Stimulated activated CD8-positive, alpha-beta memory T cell treated with anti-CD3 and anti-CD28 coated beads, Interleukin-15, amount 100 ng/mL, for 4 hours (primary cell): ENCODE measurements at places on chromosomes 7 and 10.
A peak's percentile ranks its signal among the peaks of the same experiment; 100 is the strongest.

GRCh38 chr7:150860291-150860977 is 8.1 kb downstream of the AOC1 start:
- DNase-seq, result no peak

DNA sequence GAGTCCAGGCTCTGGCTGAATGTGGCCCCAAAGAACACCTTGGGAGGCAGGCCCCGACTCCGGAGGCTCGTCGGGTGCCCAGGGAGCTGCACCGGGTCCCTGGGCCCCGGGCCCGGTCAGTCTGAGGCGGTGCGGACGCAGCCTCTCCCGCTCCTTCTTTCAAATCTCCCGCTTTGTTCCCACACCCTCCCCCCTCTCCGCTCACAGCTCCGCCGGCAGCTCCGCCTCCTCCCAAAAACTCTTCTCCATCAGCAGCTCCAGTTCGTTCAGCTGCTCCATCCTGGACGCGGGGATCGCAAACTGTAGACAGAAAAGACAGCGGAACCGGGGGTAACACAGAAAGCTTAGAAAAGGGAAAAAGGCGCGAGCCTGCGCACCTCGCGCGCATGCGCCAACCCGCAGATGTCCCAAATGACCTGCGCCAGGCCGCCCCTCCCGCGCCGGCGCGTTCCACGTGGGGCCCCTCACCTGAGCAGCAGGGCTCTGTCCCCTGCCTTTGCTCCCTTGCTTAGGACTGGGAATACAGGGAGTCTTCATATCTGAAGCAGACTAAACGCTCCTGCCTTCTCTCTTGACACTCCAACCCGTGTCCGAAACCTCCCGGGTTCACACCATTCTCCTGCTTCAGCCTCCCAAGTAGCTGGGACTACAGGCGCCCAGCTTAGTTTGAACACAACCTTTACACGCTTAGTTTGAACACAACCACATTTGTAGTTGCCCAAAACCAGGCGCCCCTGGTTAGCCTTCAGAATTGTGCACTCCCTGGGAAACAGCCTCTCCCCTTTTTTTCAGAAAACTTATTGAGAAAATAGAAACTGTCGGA is at the start of gene DNA2:
Gene DNA2, minus strand, starts transcription at position 388 of the 823 bp plus-strand sequence. Its CDS starts 109 bp downstream, at position 279.
- DNase-seq, result peak; percentile 42

DNA sequence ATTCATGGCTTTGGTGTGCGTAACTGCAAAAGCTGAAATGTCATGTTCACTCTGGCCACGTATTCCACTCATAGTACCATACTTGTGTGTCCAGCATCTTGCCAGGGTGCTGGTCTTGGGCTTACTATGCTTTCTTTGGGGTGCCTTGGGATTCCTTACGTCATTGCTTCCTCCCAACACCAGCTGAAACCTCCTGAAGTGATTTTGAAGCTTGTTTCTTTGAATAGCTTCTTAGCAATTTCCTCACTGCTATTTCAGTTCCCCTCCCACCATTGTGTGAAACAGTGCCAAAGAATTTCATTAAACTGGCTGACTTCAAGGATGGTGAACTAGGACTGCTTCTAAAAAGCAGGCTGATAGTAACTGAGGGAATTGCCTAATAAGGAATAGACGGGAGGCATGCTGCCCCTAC is 36.9 kb downstream of the ENTPD1 start:
- DNase-seq, result no peak

DNA sequence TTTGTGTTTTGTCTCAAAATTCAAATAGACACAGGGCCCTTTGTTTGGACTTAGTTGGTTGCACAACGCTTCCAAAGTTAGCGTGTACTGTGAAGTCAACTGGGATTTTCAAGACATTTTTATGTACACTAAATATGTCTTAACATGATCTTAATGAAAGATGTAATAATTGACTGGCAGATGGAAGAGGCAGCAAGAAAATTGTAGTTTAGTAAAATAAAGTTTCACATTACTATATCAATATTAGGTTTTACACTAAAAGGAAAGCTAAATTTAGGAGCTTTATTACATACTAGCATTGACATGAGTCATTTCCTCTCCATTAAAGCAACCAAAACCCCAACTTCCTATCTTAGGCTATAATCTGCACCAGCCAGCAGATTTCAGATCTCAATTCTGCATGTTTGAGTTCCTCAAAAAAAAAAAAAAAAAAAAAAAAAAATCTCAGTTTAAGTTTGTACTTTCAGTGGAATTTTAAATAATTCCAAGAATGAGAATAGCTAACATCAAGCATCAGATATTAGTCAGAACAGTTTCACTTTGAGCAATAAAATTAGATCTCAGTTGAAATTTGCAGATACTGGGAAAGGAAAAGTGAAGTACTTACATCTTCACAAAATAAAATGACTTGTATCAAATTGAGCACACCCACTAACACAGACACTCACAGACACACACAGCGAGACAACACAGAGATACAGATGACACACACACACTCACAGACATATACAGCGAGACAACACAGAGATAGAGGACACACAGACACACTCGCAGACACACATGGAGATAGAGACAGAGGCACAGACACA is 346.6 kb upstream of the KLF6 start:
- no peak for DNase-seq

DNA sequence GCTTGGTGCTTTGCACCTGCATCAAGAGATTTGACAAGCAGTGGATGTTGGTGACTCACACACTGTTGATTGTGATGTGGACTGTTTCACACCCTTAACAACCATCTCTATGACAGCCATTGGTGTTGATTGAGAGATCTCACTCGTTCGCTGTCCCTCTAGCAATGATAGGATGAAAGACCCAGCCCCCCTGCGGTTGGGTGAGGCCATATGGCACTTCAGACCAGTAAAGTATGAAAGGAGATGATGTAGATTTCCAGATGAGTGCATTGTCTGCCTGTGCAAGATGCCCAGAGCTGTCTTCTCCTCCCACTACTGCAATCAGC is 138.7 kb upstream of the PRR15 start:
- DNase-seq, result no peak

- DNase-seq, result no peak
These were observed 202.6 kb downstream of the C7orf25 start for GRCh38 chr7:42709284-42709683.

- DNase-seq, result no peak
These were observed 186.5 kb downstream of the ELMO1 start for GRCh38 chr7:37262181-37262580.

- DNase-seq, result no peak
These were observed 264.4 kb downstream of the SKAP2 start for GRCh38 chr7:26599982-26600381.

- DNase-seq, result no peak
These were observed 82.5 kb upstream of the LRGUK start for GRCh38 chr7:134044682-134045081.

DNA sequence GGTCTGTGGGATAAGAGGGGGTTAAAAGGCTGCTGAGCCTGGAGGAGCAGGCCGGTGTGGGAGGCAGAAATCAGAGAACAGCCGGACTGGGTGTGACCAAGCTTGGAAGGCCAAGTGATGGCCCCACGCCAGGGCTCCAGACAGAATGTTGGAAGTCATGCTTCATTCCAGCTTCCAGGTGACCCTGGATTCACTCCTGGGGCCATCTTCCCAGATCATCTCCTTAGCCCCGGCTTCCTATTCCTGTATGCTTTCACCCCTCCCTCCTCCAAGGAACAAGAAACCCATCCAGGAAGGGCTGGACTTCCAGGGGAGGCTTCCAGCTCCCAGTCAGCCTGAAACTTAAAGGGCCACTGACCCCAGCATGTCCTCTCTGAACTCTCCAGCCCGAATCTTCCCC is 1.0 kb downstream of the INMT start:
- no peak for DNase-seq

DNA sequence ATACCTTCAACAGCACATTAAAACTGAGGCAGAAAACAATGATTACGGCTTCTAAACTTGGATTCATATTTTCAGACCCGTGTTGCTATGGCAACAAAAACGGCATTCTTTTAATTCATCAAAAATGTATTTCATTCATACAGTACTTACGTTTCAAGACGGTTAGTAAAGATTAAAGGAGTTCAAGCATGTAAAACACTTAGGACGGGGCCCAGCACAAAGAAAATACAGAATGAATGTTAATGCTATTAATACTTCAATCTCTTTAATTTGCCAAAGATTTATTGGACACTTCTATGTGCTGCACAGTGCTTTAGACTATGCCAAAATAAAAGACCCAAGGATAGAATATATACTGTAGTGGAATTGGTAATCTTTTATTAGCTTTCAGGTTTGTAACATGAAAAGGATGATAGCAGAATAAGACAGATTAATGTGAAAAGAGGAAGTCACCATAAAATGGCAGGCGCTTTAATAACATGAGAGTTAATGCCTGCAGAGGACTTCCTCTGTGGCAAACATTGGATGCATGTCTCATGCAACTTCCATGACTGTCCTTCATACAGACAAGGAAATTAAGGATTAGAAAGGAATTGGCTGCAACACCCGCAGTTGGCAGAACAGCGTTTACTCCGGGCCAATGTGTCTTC is 201.6 kb upstream of the KLF6 start:
- no peak for DNase-seq

- no peak for DNase-seq
These were observed 21.3 kb downstream of the SDHAF3 start for GRCh38 chr7:97138830-97139229.

DNA sequence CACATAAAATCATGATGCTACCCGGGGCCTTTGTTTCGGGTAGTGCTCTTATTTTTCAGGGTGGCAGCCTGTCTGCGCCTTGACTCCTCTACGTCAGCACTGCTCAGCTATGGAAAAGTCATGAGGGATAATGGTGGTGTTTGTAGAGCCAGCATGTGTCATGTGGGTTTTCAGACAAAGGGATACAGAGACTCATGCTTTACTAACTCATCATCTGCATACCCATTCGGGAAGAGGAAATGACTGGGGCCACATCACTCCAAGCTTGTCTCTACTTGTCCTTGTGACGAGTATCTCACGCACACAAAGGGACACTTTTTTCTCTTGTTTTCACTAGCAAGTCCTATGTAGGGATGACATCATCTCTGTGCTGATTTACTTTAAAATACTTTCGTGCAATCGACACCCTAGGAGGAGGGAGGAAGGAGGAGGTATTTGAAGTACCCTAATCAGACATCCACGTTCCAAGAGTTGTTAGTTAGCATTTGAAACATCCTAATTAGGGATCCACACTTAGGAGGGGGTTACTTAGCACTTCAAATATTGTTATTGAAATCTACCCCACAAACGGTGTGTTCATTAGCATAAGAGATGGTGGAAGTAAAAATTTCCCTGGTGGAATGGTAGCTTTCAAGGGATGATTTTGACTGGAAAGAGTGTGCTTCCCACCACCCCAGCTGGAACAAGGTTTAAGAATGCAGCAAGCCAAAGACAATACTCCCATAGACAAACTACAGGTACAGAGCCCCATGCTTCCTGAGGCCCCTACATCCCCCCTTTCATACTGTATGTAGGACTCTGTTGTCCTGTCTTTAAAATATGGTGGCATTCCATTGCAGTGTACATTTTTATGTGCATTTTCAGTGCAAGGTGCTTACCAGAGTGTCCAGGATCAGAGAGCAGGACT is 52.0 kb downstream of the THNSL1 start:
- no peak for DNase-seq

DNA sequence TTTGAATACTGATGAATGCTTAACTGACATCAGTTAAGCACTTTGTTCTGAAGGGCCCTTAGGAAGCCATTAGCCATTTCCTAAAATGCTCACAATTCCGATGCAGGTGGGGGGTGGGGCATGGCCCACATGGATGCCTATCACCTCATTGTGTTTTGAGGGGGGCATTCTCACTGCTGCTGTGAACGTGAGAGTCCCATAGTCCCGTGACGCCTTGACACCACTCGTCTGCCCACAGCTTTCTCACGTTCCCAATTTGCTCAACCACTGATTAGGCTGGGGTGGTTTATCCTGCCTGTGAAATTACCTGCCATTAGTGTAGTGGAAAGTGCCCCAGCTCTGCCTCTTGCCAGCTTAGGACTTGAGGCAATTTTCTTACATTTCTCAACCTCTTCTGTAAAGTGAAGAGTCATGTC is 31.9 kb downstream of the DUSP5 start:
- no peak for DNase-seq

DNA sequence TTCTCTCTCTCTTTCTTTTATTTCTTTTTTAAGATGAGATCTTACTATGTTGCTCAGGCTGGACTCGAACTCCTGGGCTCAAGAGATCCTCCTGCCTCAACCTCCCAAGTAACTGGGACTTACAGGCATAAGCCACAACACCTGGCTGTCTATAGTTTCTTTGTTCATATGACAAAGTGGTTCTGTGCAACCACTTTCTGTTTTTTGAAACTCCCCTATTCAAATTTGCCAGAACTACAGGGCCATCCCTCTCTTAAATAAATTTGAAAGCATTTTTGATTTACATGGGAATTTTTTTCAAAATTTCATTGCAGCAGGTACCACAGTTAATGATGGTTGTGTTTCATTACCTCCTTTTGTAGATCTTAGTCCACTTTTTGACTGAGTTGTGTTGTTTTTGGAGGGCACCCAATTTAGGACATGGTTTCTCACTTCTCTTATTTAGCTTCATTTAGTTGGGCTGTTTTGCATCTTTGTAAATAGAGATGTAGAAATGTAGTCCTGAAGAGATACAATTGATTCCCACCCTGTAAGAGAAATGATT is 119.2 kb downstream of the LRRC4 start:
- no peak for DNase-seq

DNA sequence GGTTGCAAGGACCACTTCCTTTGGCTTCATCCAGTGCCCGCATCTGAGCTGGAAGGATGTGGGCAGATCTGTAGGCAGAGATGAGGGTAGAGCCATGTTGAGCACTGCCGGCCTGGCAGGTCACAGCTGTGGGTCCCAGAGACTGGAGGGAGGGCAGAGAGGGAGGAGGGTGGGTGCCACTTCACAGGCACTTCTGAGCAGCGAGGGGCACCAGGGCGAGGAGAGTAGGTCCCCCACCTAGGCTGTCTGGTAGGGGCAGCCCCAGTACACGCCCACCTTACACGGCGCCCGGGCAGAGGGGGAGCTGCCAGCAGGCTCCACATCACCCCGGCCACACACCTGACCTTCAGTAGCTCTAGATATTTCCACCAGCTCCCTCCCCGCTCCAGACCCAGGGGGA is 473.0 kb upstream of the FOXK1 start:
- no peak for DNase-seq

DNA sequence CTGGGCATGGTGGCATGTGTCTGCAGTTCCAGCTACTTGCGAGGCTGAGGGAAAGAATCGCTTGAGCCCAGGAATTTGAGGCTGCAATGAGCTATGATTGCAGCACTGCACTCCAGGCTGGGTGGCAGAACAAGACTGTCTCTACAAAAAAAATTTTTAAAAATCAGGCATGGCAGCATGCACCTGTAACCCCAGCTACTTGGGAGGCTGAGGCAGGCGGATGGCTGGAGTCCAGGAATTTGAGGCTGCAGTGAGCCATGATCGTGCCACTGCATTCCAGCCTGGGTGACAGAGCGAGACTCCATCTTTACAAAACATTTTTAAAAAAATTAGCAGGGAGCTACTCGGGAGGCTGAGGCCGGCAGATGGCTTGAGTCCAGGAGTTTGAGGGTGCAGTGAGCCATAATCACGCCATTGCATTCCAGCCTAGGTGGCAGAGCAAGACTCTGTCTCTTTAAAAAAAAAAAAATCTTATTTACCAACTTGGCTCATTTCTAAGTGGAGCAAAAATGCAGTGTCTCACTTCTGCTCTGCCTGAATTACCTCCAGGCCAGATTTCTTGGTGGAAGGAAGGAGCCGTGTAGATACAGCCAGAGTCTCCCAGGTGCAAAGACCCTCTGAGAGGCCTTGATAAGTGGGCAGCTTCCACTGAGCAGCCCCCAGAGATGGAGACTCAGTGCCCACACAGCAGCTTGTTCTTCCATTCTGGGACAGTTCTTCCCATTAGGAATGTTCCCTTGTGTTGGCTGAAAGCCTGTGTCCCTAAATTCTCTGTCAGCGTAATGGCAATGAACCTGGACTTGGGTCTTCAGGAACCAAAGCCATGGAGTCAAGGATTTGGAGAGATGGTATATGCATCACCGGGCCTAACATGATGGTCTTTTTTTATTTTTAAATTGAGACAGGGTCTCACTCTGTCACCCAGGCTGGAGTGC is 30.0 kb downstream of the GTF2IRD1 start:
- DNase-seq, result no peak
